Stimulated activated CD8-positive, alpha-beta memory T cell treated with anti-CD3 and anti-CD28 coated beads, Interleukin-7, amount 100 ng/mL, for 48 hours (primary cell): ENCODE measurements at places on chromosomes 1 and 21.

DNA sequence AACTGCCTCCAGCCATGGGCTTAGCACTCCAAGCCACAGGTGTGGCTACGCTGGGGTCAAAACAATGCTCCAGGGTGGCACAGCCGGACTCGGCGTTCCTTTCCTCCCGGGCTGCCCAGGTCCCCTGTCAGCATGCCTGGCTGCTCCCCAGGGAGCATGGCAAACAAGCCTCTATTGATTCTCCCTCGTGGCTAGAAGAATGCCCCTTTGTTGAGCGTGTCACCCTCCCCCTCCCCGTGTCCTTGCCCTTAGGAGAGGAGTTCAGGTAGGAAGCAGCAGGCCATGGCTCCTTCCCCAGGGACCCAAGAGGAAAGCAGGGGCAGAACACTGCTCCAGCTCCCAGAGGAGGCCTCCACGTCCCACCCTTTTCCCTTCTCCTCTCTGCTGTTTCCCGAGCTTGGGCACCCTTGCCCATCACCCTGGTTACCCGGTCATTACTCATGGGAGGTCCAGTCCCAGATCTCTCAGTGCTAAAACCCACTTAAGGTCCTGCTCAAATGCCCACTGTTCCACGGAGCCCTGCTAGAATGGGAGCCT lies 57.4 kb upstream of the CITED4 start:
- DNase-seq, result no peak

DNA sequence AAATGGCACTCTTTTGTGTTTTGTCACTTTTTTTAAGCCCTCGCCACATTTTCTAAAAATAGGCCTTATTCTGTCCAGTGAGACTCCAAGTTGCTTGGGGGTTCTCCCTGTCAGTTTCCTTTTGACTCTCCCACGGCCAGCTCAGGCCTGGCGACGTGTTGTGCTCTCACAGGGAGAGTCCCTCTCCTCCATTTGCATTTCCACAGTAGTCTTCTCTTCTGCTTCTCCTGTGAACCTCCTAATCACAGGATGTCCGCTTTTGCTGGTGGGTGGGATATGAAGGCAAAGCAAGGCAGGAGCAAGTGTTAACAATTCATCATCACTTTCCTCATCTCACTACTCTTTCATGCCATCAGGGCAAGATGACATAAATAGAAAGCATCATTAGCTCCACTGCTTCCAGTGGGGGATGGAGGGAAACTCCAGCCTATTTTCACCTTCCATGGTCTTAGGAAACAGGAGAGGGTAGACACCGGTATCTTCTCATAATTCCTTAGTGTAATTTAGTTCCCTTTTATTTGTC lies 99.8 kb downstream of the INTS7 start:
- peak; percentile 73 for DNase-seq

GRCh38 chr21:33268737-33269441 lies 2.7 kb downstream of the IL10RB start:
- DNase-seq, result no peak

- no peak for DNase-seq
Measured at GRCh38 chr1:54844564-54844963, 42.4 kb downstream of the DHCR24 start.

DNA sequence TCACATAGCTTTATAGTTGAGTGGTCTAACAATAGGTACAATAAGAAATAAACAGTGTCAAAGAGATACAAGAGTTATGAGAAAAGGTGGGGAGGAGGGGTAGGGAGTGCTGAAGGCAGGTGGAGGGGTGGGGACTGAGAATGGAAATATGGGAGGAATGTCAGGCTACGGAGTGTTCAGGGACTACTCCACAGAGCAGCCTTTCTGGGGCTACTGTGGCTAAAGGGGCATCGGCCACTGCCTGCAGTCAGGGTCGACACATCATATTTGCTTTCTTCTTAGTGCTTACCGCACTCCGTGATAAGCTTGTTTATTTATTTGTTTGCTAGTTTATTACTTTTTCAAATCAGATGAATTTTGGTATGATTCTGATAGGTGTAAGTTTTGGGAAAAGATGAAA lies 34.4 kb upstream of the CRNN start:
- DNase-seq, result no peak

DNA sequence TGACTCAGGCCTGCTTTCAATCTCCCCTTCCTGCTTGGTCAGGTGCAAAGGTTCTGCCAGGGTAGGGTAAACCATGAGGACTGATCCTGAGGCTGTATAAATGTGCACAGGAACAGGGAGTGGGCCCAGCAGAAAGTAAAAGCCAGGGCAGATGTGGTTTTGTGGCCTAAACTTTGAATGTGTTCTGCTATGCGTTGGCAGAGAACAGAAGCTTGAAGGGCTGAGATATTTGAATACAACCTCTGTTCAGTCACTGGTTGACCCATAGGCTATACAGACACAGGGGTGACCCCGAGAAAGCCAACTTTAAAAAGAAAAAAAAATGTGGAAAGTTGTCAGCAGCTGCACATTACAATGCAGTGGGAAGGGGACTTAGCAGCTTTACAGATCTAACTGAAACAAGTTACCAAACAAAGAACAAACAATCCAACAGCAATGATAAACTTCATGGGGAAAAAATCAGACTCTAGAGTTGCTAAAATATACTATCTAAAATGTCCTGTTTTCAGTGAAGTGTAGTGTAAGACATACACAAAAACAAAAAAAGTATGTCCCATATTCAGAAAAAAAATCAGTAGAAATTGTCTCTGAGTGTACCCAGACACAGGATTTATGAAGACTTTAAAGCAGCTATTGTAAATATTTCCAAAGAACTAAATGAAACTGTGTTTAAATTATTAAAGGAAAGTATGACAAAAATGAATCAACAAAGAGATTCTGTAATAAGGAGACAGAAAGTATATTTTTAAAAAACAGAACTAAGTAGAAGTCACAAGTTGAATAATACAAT lies 216.1 kb downstream of the RPS6KC1 start:
- no peak for DNase-seq

- peak; percentile 19 for DNase-seq
Measured at GRCh38 chr1:112803906-112804762, 89.0 kb upstream of the PPM1J start.

DNA sequence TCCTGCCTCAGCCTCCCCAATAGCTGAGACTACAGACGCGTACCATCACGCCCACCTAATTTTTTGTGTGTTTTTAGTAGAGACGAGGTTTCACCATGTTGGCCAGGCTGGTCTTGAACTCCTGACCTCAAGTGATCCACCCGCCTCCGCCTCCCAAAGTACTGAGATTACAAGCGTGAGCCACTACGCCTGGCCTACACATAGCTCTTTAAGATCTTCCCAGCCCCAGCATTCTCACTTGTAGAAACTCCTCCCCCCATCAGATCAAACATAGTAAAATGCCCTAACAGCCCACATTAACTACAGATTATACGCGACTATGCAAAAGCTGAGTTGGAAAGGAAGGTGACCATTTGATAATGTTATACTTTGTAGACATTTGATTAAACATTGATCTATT lies 634.8 kb downstream of the MATN1 start:
- no peak for DNase-seq

GRCh38 chr1:169604781-169605560 lies 18.7 kb upstream of the F5 start:
- no peak for DNase-seq

- no peak for DNase-seq
Measured at GRCh38 chr1:7493711-7494454, 277.2 kb upstream of the VAMP3 start.

DNA sequence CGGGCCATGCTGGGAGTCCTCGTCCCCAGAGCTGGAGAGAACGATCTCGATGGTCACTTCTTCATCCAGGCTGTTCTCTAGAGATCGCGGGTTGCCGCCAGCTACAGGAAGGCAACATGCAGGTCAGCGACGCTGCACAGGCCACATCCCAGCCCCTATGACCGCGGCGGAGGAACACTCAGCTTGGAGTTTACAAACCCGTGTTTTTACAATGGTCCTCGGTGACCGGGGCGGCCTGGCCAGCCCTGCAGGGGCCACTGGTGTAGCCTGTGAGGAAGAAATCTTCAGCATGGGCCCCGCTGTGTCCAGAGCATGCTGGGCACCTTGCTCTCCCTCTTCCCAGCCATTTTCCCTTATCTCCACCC lies 30.5 kb downstream of the ZNF496 start:
- no peak for DNase-seq

DNA sequence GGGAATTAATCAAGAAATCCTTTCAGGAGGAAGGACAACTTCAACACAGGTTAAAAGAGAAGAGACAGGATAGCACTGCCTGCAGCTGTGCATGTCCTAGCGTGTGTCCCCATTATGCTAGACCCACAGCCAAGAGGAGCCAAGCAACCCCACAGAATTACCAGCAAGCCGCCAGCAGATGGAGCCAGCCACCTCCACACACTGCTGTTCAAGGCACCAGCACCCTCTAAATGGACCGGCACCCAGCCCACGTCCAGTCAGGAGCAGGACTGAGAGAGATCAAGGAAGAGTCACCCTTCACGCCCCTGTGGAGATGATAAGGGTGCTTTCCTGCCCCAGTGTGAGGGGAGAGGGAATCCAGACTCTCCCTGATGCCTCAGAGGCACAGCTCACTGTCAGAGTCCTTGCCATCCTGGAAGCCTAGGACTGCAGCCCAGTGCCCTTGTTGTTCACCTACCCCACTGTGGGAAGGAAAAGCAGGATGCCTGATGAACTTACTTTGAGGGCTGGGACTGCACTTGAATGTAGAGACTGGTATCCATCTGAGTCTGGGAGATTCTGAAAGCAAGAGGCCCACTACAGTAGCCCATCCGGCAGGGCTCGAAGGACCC lies 37.1 kb upstream of the CTTNBP2NL start:
- DNase-seq, result peak; percentile 14

GRCh38 chr1:168430321-168430720 lies 113.5 kb downstream of the XCL2 start:
- no peak for DNase-seq

DNA sequence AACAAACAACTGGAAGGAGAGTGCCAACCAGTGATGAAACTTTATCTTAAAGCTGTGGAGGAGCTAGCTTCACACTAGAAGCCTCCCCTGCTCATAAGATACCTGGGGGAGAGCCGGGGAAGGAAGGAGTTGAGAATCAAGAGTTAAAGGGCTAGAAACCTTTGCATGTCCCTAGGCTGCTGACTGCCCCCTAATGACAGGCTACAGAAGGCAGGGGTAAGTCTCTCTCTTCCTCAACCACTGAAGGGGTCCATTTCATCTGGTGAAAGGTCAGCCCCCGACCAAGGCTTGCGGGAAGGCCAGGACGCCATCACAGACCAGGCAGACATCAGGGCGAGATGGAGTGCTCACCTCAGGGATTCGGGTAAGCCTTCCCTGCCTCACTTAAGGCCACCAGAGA lies 65.6 kb upstream of the GRHL3 start:
- DNase-seq, result no peak

- DNase-seq, result no peak
Measured at GRCh38 chr1:63276624-63277023, 45.7 kb upstream of the FOXD3 start.

DNA sequence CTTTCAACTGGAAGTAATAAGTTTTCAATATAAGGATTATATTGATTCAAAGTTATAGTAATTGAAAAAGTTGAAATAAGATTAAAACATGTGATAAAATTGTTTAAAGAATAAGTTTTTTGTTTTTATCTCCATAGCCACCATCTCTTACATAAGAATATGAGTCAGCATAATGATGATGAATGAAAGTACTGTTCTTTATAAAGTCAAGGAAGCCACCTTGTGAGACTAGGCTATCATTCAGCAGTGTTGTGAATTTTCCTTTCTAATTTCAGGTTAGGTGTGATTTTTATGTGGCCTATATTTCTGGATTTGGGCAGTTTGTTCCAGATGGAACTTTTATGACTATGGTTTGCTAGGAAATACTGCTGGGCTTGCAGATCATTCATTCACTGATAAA lies 22.4 kb upstream of the ASB17 start:
- DNase-seq, result no peak

DNA sequence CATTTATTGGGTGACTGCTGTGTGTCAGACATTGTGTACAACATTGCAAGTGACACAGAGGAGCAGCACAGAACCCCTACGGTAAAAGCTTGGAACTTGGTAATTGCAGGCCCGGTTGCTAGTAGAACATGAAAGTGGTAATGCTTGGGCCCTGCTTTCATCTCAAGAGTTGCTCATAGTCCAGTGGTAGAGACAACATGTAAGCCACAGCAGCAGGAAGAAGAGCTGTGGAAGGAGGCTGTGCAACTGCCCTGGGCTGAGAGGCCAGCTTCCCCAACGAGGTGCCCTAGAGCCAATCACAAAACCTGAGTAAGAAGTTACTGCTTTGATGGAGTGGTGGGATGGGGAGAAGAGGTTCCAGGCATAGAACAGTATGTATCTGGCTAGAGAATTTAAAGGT lies 18.4 kb downstream of the CNIH4 start:
- no peak for DNase-seq

GRCh38 chr1:222790115-222790514 lies 24.7 kb upstream of the DISP1 start:
- DNase-seq, result no peak

GRCh38 chr21:28754862-28755261 lies 237.8 kb downstream of the LTN1 start:
- DNase-seq, result no peak

- no peak for DNase-seq
Measured at GRCh38 chr1:107514841-107515240, 374.0 kb downstream of the NTNG1 start.

GRCh38 chr1:226629210-226629895 lies 80.8 kb downstream of the STUM start:
- no peak for DNase-seq

- DNase-seq, result peak; percentile 44
Measured at GRCh38 chr1:89820422-89821321, at the start of gene LRRC8D. TSS of gene LRRC8D (plus strand) at chr1:89821032. CDS start at chr1:89933069, 112,037 bp downstream.

- DNase-seq, result no peak
Measured at GRCh38 chr1:43557744-43558245, 27.1 kb downstream of the PTPRF start.

- no peak for DNase-seq
Measured at GRCh38 chr1:28163496-28164161, 12.9 kb downstream of the PTAFR start.

DNA sequence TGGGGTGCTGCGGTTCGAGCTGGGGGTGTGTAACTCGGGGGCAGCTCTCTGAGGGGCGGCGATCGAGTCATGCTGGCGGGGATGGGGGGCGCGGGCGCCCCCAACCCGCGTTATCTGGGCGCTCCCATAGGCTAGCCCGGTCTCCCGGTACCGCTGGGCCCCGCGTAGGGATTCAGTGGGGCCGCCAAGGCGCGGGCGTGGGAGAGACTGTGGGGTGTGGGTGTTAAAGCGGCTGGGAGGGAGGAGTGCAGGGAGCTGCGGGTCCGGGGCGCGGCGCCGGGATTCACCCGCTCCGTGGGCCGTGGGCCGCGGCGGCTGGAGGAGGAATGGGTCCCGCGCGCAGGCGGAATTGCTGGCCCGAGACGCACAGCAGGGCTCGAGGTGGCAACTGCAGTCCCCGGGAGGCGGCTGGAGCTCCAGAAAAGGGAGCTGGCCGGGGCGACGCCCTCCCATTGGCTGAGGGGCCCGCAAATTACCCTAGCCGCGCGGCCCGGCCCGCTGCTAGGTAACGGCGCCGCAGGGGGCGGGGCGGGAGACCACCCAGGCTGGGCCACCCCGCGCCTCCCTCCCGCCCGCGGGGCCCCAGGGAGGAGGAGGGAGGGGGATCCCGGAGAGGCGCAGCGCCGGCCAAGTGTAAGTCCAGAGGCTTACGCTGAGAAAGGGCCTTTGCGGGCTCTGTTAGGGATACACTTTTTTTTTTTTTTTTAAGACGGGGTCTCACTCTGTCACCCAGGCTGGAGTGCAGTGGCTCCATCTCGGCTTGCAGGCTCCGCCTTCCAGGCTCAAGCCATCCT lies at the start of gene PTCH2:
PTCH2 (minus strand) TSS at position 392 of the 794 bp plus-strand sequence; CDS start at position 71, 321 bp downstream.
- DNase-seq, result no peak

- no peak for DNase-seq
Measured at GRCh38 chr1:64543831-64544230, 73.9 kb downstream of the CACHD1 start.

GRCh38 chr1:171506525-171507304 lies 21.4 kb downstream of the PRRC2C start:
- DNase-seq, result no peak
